Bladder microvascular endothelial cell (primary cell): ENCODE measurements at places on chromosomes 16 and 17. TPM values are rescaled to one million over a fixed set of nuclear protein-coding genes. Genes with fewer than 3 reads are reported as not detected.

Gene BRICD5
- total RNA-seq = 2.1 and 5.0 TPM in 2 replicates

Gene ZNF750
- under 0.01 and 0.06 TPM in 2 replicates for total RNA-seq

Gene DNAJC7
- 69.1 and 88.2 TPM in 2 replicates for total RNA-seq

Gene ARHGDIG
- 0.13 TPM in 1 of 2 replicates, not detected in the other for total RNA-seq
